Stimulated activated CD4-positive, alpha-beta T cell treated with anti-CD3 and anti-CD28 coated beads, TNF-alpha, amount 100 ng/mL, for 1 hour (primary cell): ENCODE measurements at places on chromosomes 16 and 17.

DNA sequence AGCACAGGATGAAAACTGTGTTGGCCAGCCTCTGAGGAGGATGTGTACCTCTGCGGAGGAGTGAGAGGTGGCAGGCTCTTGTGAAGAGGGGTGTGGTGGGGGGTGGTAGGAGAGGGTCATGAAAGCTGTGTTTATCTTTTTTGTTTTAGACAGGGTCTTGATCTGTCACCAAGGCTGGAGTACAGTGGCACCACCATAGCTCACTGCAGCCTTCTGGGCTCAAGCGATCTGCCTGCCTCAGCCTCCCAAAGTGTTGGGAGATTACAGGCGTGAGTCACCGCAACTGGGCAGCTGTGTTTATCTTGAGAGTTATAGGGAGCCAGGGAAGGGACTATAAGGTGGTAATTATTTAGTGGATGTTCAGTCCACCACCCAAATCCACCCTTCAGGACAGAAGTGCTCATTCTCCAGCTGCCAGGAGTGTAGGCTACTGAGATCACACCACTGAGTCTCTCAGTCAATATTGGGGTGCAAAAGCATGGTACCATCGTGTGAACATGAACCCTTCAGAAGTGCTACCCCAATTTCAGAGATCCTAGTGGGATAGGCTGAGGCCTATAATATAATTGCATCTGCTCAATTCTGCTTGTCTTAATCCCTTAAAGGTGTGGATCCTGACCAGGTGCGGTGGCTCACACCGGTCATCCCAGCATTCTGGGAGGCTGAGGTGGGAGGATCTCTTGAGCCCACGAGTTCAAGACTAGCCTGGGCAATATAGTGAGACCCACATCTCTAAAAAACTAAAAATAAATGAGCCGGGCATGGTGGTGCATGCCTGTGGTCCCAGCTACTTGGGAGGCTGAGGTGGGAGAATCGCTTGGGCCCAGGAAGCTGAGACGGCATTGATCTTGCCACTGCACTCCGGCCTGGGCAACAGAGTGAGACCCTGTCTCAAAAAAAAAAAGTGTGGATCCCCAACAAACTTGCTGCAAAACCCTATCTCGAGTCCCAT is 788 bp upstream of the EXOC3L1 start:
- no peak for DNase-seq

DNA sequence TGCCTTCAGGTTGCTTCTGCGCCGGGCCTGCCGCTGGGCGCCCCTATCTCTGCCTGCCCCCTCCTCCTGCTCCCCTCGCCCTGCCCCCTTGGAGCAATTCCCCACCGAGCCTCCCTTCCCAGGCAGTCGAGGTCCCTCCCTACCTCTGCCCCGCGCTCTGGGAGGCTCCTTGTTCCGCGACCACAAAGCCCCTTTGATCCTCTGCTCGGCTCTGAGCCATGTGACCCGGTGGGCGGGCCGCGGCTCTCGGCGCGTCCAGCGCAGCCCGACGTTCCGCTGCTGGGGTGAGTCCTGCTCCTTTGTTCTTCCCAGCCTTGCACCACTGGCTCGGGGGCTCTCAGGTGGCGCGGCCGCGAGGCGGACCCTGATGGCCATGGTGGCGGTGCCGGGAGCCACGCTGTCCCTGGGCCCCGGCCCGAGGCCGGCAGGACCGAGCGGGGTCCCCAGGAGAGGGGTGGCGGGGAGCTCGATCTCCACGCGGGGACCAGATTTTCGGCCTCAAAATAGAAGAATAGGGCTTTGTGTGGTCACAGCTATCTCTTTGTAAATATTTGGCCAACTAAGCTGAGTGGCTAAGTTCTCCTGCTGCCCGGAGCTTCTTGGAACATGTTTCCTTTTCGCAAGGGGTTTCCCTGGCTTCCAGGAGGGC is 310.6 kb downstream of the SEC14L1 start:
- peak; percentile 40 for DNase-seq

- no peak for DNase-seq
These were observed 151.1 kb upstream of the GSE1 start for GRCh38 chr16:85461814-85462713.

DNA sequence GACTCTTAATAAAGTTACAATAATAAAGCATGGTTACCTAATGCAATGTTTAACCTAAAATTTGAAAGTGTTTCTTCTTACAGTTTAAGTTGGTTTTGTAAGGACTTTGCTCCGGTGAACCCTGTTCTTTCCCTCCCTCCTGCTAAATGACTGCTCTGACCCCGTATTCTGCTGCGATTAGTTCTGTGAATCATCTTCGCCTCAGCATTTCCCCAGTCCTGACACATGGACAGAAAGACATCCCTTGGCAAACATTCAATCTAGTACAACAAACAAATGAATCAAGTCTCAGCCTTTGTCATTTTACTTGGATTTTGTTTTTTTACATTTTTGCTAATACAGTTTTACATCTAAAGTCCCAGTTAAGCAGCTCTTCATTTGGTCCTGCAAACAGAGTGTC is 15.4 kb downstream of the KCNJ2 start:
- DNase-seq, result no peak
